ENCODE measurements at places on chromosomes 5 and 9.

DNA sequence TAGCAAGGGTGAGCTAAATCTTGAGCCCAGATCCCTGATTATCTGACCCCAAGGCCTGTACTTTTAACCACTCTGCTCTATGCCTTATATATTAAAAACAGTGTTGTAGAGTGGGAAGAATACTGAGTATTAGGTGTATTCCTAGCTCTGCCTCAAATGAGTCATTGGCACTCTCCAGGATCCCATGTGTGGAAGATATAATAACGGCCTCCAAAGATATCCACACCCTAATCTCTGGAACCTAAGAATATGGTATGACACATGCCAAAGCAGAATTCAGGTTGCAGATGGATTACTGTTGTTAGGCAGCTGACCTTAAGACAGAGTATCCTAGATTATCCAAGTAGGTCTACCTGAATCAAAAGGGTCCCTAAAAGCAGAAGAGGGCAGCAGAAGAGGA is 110.8 kb downstream of the ADRB2 start:
- no peak for DNase-seq

GRCh38 chr5:13478831-13479465 is 465.5 kb downstream of the DNAH5 start:
- DNase-seq, result no peak

GRCh38 chr9:87713278-87713987 is 12.5 kb upstream of the CTSL start:
- no peak for DNase-seq

- no peak for DNase-seq
These were observed 225.1 kb downstream of the DCP2 start for GRCh38 chr5:113201715-113202114.

DNA sequence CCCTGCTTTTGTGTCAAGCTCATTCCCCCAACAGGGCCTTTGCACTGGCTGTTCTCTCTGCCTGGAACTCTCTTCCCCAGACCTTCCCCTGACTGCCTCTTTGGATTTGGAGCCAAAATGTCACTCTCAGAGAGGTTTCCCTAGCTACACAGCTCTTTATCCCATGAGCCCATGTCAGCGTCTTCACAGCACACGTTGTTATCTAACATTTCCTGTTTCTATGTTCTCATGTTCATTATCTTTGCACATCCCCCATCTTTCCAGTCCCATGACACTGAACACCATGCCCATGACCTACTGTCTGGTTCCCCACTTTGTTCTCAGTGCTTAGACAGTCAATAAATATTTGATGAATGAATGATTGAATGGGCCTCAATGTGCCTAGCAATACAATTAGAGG is 26.3 kb upstream of the ARSI start:
- DNase-seq, result no peak

- DNase-seq, result no peak
These were observed 522.3 kb upstream of the NUDT12 start for GRCh38 chr5:104084896-104085295.

DNA sequence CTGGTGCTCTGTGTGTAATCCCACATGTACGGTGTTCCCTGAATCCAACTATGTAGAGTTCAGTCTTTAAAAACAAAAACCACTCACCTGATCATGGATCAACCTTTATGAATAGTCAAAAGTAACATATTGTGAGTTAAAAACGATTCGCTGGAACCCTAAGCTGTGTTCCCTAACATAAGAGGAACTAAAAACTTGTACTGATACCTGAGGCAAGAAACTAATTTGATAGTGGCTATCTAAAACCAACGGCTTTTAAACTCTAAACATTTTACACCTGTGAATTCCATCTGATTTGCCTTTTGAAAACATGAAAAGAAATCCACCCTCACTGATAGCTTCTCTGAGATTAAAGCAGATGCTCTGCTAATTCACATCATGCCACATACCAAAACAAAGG is 101.5 kb downstream of the DEPDC1B start:
- no peak for DNase-seq

DNA sequence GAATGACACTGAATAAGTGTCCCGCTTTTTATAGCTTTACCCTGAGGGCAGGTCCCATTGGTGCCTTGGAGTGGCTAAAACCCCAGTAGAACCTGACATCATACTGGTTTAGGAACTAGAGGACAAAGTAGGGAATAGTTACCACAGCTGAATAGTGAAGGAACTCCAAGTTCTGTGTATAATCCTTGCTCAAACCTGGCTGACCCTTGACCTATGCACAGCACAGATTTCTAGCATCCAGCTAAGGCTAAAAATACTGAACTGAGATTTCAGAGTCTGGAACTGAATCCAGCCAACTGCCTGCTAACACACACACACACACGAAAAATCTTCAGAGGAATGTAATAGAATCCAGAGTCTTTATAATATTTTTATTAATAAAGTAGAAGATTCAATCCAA is 50.8 kb downstream of the C5 start:
- no peak for DNase-seq

GRCh38 chr9:128374221-128374675 is 3.1 kb downstream of the URM1 start:
- DNase-seq, result no peak

GRCh38 chr5:59296317-59297264 is 596.9 kb downstream of the PDE4D start:
- DNase-seq, result no peak

DNA sequence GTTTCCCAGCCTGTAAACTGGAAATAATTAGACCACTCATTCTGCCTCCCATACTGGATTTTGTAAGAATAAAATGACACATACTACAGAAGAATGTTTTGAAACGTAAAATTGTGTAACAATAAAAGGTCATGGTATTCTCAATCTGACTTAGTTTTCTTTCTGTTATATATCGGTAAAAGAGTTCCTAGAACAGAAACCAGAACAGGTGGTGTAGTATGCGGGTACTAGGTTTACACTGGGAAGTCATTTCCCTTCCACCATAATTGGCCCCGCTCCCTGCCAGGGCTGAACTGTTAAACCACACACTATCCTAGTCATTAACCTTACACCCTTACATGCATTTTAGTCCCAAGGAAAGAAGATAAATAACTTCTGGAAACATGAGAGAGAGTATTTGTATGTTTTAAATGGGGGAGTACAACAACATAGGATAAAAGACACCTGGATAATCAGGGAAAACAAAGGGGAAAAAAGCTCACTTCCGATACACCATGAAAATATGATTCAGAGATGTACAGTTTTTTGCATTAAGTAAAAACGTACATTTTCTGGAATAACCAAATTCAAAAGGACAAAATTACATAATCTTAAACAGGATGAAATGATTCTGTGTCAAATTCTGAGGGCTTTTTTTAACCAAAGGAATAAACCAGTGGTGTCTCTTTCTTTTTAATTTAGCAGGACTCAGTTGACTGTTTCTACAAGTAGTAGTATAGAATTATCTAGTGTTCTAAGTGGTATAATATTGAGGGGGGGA is 199.7 kb downstream of the GLIS3 start:
- DNase-seq, result no peak

DNA sequence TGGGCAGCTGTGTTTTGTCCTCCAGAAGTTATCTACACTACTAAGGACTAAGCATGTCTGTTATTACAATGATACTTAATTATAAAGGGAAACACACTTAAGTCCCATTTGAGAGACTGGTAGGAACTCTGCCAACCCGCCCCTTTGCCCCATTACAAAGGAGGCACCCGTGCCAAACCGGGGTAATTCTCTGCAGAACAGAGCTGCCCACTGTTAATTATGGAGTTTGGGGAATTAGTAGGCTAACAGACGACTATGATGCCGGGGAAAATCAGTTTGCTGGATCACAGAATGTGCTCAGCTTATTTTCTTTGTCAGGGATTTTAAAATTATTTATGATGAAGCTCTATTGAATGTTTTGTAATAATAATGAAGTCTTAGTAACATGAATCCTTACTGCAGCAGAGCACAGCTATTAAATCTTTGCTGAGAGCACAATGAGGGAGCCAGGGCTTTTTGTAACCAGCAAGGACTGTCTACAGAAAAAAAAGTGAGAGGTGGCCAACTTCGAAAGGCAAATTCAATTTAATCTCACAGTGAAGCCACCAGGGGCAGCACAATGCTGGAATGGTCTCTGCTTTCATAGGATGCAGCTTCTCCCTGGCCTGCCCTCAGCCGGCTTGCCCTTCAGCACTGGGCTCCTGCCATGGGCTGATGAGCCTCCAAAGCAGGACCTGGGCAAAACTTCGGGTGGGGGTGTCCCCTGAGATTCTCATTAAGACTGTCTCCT is 134.5 kb downstream of the GNAQ start:
- DNase-seq, result no peak

DNA sequence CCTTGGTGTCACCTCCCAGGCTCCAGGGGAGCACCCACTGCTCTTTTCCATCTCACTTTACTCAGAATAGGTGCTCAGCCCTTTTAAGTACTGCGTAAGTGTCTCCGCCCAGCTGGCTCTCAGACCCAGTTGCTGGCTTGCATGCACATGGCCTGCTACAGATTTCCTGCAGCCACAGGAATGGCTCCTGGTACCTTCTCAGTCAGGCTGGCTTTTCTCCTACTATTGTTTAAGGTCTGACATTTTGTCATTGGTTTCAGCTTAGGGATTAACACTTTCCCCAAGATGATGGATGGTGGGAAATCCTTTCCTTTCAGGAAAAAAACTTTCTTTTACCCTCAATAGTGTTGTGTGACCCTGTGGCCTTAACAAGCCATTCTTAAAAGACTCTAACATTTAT is 1652.3 kb upstream of the WWC1 start:
- no peak for DNase-seq

DNA sequence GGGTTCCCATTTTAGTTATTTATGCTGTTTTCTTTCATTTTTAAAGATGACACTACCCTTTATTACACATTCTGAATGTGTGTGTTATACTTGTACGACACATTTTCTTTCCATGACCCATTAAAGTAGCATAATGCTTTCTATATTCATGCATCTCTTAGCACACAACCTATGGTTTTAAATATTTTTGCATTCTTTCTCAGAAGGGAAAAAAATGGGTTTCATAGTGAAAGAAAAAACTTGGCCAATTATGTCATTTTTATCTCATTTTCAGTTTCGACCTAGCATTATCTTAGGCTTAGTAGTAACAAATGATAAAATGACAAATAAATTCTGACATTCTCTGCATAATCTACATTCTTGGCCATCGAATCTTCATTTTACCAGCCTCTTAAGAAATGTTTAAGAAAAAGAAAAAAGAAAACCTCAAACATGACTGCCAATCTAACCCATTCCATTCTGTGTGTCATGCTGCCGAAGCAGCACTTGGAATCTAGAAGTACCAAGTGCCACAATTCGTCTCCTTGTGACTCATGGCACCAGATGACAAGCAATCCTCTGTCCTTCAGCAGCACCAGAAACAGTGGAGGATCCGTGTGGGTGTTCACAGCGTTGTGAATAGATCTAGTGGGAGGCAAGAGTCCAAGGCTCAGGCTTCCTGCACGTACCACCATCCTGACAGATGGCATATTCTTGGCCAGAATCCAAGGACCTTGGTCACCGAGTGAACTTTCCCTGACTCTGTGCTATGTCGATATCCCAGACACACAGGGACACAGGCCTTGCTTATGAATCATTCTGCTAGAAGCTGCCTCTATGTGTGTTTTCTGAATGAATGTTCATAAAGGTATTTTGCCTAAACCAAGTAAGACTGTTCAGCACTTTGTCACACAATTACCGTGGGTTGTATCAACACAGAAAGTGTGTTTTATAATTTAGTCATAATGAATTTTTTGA is 502.7 kb downstream of the NR2F1-AS1 start:
- DNase-seq, result no peak

All from activated CD4-positive, alpha-beta T cell treated with anti-CD3 and anti-CD28 coated beads, Interleukin-2, amount 50 U/mL, for 24 hours (primary cell).